A549 treated with ZK216348 at 1 μM for 4 hours (cell line): ENCODE measurements at places on chromosomes 16 and 17. TPM values are rescaled to one million over a fixed set of nuclear protein-coding genes. Genes with fewer than 3 reads are reported as not detected.

The HIGD1B gene
- total RNA-seq = not detected in 5 replicates

The OMG gene
- not detected in 5 replicates for total RNA-seq

The CDH8 gene
- 0.06 to 1.0 TPM (median 0.57 TPM) in 4 of 5 replicates, not detected in the other for total RNA-seq

The ACSM2A gene
- not detected in 5 replicates for total RNA-seq

The DLX4 gene
- 1.9 to 4.5 TPM (median 3.5 TPM) in 5 replicates for total RNA-seq

The KRT25 gene
- not detected in 5 replicates for total RNA-seq
